Cardiac atrium fibroblast (primary cell): ENCODE measurements at places on chromosomes 13 and 19. TPM values are rescaled to one million over a fixed set of nuclear protein-coding genes. Genes with fewer than 3 reads are reported as not detected.

The IGLON5 gene
- 0.32 and 0.90 TPM in 2 replicates for total RNA-seq

The ADAMTSL5 gene
- 3.4 and 11.8 TPM in 2 replicates for total RNA-seq

The GFY gene
- not detected in 2 replicates for total RNA-seq

The DZIP1 gene
- total RNA-seq = 18.1 and 21.7 TPM in 2 replicates

The C19orf81 gene
- not detected in 2 replicates for total RNA-seq

The ZNF563 gene
- total RNA-seq = 2.0 and 11.7 TPM in 2 replicates

The ZNF90 gene
- total RNA-seq = 0.16 TPM in 1 of 2 replicates, not detected in the other

The LENG9 gene
- total RNA-seq = 3.6 and 4.9 TPM in 2 replicates

The FUT1 gene
- total RNA-seq = 0.32 and 1.1 TPM in 2 replicates

The COL5A3 gene
- 70.0 and 81.8 TPM in 2 replicates for total RNA-seq

The MPND gene
- 1.3 and 3.4 TPM in 2 replicates for total RNA-seq

The PRR36 gene
- total RNA-seq = not detected in 2 replicates

The KLF5 gene
- total RNA-seq = 2.1 and 4.3 TPM in 2 replicates

The OVOL3 gene
- total RNA-seq = not detected in 2 replicates

The LIM2 gene
- not detected in 2 replicates for total RNA-seq

The SLC6A16 gene
- 0.97 TPM in 1 of 2 replicates, not detected in the other for total RNA-seq

The GJA3 gene
- under 0.01 and 0.16 TPM in 2 replicates for total RNA-seq

The MED16 gene
- 25.8 and 35.2 TPM in 2 replicates for total RNA-seq

The STARD13 gene
- 11.4 and 14.7 TPM in 2 replicates for total RNA-seq

The SHISA7 gene
- total RNA-seq = not detected in 2 replicates

The ZNF221 gene
- total RNA-seq = 2.7 and 7.5 TPM in 2 replicates

The ZNF225 gene
- 3.4 and 6.3 TPM in 2 replicates for total RNA-seq

The ZNF441 gene
- 2.3 and 2.9 TPM in 2 replicates for total RNA-seq

The SLITRK6 gene
- total RNA-seq = 1.4 TPM in 1 of 2 replicates, not detected in the other

The CABP5 gene
- total RNA-seq = not detected in 2 replicates

The ANGPTL8 gene
- not detected in 2 replicates for total RNA-seq

The A1BG gene
- total RNA-seq = 95.4 and 130 TPM in 2 replicates

The NEK5 gene
- under 0.01 TPM in 1 of 2 replicates, not detected in the other for total RNA-seq

The TLE2 gene
- total RNA-seq = 20.1 and 49.1 TPM in 2 replicates

The ERICH6B gene
- total RNA-seq = not detected in 2 replicates

The FCHO1 gene
- 0.32 and 0.72 TPM in 2 replicates for total RNA-seq

The DNAAF3 gene
- total RNA-seq = 7.3 and 8.8 TPM in 2 replicates

The PLK5 gene
- total RNA-seq = not detected in 2 replicates

The FFAR3 gene
- not detected in 2 replicates for total RNA-seq

The TIMM44 gene
- total RNA-seq = 41.0 and 45.7 TPM in 2 replicates

The KLK2 gene
- total RNA-seq = not detected in 2 replicates

The PSG11 gene
- total RNA-seq = not detected in 2 replicates

The IZUMO4 gene
- total RNA-seq = 0.36 and 1.6 TPM in 2 replicates

The DENND1C gene
- not detected in 2 replicates for total RNA-seq

The ZNF600 gene
- 1.6 and 8.4 TPM in 2 replicates for total RNA-seq

The HIPK4 gene
- not detected in 2 replicates for total RNA-seq

The ELSPBP1 gene
- not detected in 2 replicates for total RNA-seq

The PCSK4 gene
- 0.18 and 0.97 TPM in 2 replicates for total RNA-seq
